T-cell (primary cell): ENCODE measurements at places on chromosomes 1 and 21. TPM values are rescaled to one million over a fixed set of nuclear protein-coding genes. Genes with fewer than 3 reads are reported as not detected.

Gene RGS4
- not detected for total RNA-seq

Gene AXDND1
- total RNA-seq, result 0.77 TPM

Gene CGN
- 0.37 TPM for total RNA-seq

DNA sequence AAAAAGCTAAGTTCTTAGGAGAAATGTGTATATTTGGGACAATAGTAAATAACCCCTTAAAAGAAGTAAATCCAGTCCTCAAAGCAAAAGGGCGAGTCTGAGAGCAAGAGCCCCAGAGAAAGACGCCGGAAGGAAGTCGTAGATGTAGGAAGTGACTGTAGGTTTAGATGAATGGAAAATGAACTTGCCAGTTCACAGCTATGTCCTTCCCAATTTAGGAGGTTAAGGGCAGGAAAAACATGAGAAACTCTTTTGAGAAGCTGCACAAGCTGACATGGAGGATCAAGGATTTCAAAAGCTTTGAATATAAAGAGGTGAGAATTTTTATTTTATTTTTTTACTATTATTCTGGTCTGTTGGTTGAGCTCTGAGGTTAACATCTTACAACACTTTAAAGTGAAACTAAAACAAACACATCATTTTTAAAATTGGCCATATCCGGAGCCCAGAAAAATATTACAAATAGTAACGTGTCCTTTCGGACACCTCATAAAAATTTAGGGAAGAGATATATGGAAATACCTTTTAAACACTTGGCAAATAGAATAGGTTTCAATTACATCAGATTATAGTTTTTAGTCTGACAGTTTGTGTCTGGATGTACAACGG is 1178.6 kb downstream of the MRPL39 start:
- DNase-seq, result no peak

Gene APCS
- not detected for total RNA-seq

DNA sequence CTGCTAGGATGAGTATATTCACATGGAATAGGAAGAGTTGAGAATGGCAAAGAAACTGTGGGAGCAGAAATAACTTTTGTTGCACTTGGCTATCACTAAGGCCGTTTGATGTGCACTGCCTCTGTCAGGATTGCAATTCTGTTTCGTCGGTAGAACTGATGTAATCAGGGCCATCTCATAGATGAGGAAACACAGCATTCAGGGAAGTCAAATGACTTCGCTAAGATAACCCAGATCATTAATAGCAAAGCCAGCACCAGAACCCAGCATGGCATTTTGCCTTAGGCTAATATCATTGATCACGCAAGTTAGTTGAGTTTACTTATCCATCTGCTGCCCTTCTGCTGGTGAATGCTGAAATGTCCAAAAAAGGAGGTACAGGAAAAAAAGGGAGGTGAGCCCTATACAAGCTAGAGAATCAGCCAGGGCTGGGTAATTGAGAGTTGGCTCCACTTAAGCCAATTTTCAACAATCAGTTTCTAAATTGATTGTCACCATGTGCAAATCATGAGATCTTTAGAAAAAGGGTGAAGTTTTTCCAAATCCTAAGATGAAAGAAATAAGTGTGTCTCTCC is 7.6 kb downstream of the RASSF5 start:
- DNase-seq, result no peak

GRCh38 chr21:35254765-35255138 is 205.7 kb upstream of the RUNX1 start:
- DNase-seq, result no peak

Gene NPR1
- total RNA-seq, result 0.35 TPM

- DNase-seq, result no peak
These were observed 545.2 kb downstream of the MRPL39 start for GRCh38 chr21:25062061-25062460.

Gene EXO1
- 2.7 TPM for total RNA-seq

Gene CFHR4
- not detected for total RNA-seq

- no peak for DNase-seq
These were observed 10.0 kb upstream of the MORC3 start for GRCh38 chr21:36310016-36310415.

DNA sequence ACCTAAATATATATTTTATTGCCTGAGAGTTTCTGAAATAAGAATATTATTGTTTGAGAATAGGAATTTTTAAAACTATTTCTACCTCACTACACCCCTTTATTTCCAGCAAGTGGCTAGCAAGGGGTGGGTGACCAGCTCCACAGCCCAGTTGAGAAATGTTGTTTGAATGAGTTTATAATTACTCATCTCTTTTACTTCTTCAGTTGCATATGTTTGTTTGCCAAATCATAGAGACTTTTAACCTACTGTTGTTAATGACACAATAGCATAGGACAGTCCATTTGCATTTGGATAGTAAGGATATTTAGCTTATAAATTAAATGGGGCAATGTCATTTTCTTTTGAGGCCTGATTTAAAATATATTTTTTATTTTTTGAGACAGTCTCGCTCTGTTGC is 127.8 kb downstream of the NRDC start:
- DNase-seq, result no peak

GRCh38 chr1:1068517-1069055 is 5.5 kb downstream of the RNF223 start:
- peak; percentile 54 for DNase-seq

- DNase-seq, result no peak
These were observed 8.0 kb upstream of the SVBP start for GRCh38 chr1:42825036-42825851.

Gene TACSTD2
- 0.38 TPM for total RNA-seq

Gene AJAP1
- total RNA-seq, result 0.56 TPM

Gene DNAH14
- 0.28 TPM for total RNA-seq

Gene SIK1
- 6.9 TPM for total RNA-seq

Gene AGBL4
- 0.58 TPM for total RNA-seq

DNA sequence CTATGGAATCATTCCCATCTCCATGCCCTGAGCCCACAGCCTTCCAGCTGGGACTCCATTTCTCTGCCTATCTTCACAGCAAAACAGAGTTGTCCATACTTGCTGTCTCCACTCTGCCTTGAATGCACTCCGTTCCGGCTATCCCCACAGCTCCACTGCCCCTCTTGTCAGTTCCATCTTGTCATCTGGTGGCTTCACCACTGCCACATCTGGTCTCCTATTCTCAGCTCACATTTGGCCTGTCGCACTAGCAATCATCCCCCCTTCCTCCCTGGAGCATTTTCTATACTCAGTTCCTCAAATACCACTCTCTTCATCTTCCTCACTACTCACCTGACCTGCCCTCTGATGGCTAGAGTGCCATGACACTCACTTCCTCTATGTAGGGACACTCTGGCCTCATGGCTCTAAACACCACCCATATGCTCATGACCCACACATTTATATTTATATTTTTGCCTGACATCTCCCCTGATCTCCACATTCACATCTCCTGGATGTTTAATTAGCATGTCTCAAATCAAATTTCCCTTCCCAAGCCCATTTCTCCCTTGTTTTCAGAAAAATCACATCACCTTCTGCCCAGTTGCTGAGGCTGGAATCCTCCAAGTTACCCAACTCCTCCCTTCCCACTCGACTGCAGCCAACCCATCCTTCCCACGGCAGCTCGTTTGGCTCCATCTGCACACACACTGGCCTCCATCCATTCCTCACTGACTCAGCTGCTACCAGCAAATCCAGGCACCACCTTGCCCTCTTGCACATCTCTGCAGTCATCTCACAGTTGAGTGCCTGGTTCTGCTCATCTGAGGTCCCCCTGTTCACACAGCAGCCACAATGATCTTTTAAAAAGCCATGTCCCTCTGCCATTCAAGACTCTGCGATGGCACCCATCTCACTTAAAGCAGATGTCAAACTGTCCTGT is 6.1 kb downstream of the ZNF692 start:
- DNase-seq, result no peak

- no peak for DNase-seq
These were observed 1046.2 kb downstream of the BRINP3 start for GRCh38 chr1:189431447-189431846.
